Hypothalamus (tissue), 51 donors: ENCODE measurements at places on chromosomes 16 and 17.

DNA sequence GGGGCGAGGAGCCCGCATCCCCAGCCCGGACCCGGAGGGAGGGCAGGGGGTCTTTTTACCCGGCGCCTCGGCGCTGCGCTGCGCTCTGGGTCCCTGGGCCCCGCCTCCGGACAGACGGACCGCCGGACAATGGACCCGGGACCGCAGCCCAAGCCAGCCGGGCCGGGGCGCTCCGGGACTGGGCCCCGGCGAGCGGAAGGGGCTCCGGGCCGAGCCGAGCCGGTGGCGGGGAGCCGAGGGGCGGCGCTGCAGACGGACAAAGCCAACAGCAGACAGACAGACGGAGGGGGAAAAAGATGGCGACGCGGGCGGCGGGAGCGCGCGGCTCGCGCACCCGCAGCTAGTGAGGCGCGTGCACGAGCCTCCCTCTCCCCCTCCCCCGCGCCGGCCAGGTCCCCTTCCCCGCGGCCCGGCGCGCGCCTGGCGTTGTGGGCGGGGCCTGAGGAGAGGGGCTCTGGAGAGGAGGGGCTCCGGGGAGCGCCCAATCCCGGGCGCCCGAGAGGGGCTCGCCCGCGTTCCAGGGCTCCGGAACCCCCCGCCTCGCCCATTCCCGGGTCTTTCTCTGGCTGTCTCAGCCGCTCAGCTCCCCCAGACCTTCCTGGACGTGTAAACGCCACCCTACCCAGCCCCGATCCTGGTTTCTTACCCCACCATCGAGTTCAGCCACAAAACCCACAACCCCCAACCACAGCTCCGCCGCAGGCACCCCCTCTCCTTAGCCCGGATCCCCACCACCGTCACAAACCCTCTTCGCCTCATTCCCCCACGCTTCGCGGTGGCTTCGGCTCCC, at the start of gene ZNF821:
Gene ZNF821, minus strand, starts transcription at position 334 of the 790 bp plus-strand sequence. CDS start 4,236 bp downstream, outside the sequence.
- DNase-seq, result peak; percentile 65

DNA sequence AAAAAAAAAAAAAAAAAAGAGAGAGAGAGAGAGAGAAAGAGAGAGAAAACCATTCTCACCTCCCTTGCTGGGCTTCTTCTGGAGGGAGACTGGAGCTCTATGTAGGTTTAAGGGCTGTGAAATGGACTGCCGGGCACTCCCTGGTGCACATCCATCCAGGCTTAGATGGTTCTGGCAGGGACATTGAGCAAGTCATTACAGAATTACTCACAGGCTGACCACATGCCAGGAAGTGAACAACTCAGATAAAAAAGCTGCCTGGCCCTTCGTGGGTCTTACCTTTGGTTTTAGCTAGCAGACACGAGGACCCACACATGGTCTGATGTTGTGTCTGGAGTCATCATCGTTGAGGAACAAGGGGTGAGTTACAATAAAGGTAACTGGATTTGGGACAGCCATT, 847.4 kb upstream of the EEF2KMT start:
- no peak for DNase-seq

DNA sequence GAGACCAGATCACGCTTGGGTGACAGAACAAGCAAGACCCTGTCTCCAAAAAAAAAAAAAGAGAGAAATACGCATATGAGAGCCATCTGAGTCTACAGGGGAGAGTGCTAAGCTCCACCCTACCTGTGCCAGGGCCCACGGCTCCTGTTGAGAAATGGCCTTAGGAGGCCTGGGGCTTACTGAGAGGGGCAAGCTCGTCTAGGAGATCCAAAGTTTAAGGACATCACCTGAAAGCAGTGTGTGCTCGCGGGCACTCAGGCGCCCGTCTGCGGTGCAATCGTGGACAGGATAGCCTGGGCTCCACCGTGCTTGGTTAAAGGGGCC, 14.5 kb upstream of the BAIAP2 start:
- DNase-seq, result no peak

DNA sequence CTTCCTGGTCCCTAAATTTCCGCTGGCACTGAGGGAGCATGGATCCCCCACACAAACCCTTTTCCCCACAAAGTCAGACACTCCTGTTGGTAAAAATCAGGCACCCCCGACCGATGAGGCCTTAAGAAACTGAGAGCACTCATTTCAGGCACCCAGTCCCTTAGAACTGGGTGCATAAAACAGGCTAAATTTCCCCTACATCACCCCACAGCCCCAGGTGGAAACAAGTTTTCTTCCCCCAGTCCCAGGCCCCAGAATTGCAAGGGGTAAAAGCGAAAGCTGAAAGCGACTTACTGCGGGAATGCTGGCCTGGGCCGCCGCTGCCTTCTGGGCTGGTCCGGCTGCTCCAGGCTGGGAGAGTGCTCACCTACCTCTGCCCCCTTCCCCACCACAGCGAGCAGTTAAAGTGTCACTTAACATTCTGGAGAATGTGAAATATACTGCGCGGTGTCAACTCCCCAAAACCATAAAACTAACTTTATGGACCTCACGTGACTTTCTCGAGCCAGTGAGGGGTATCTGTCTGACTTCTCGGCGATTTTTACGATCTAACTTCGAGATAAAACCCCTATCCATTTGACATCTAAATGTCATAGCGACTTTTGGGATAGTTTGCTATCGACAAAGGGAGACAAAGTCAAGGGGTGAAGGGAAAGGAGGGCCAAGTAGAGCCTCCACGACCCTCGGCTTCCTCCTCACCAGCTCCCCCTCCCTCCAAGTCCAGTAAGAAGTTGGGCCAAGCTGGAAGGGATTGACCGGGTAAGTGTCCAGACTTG, at the start of gene HOXB3:
Gene HOXB3, minus strand, starts transcription at position 411 of the 776 bp plus-strand sequence. CDS start 37,767 bp downstream, outside the sequence.
- no peak for DNase-seq
